ENCODE measurements at places on chromosomes 7 and 10.

GRCh38 chr10:77004917-77005564, 632.6 kb downstream of the KCNMA1 start:
- peak; percentile 35 for DNase-seq

- no peak for DNase-seq
Observed at GRCh38 chr10:3791974-3792633, 7.1 kb upstream of the KLF6 start.

DNA sequence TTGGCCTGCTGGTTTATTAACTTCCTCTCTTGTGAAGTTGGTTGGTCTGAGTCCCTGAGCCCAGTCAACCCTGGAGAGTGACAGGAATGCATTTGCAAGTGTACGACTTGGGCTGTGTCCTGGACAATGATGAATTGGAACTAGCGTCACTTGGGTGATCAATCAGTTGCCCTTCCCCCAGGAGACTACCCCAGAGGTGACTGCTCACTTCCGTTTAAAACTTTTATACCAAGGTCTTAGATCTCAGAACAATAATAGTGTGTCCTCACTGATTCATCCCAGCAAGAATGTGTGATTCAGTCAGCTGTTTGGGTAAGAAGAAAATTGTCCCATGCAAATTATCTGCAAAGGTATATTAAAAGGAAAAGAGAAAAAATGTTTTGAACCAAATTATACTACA, 102.9 kb upstream of the ARMC3 start:
- DNase-seq, result no peak

DNA sequence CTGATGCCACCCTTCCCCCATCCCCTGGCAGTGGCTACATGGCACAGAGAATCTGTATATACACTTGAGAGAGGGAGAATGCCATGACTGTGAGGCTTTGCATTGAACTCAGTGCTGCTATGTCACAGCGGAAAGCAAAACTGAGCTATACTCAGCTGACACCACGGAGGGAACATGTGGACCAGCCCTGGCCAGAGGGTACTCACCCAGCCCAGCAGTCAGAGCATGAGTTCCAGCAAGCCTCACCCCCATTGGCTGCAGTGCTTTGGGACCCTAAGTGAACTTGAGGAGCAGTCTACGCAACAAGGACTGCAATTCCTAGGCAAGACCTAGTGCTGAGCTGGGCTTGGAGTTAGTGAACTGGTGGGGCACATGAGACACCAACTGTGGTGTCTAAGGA, 10.3 kb upstream of the AOC1 start:
- no peak for DNase-seq

DNA sequence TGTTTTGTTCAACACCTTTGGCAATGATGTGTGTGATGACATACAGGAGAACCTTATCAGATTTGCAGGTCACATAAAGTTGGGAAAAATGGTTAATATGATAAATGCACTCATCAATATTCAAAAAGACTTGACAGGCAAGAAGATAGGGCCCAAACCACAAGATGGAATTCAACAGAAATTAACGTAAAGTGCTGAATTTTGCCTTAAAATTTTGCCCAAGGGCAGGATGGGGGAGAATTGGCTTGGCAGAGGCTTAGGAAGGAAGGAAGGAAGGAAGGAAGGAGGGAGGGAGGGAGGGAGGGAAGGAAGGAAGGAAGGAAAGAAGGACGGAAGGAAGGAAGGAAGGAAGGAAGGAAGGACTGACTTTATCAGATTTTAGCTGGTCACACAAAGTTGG, 35.3 kb downstream of the CARD11 start:
- DNase-seq, result no peak

DNA sequence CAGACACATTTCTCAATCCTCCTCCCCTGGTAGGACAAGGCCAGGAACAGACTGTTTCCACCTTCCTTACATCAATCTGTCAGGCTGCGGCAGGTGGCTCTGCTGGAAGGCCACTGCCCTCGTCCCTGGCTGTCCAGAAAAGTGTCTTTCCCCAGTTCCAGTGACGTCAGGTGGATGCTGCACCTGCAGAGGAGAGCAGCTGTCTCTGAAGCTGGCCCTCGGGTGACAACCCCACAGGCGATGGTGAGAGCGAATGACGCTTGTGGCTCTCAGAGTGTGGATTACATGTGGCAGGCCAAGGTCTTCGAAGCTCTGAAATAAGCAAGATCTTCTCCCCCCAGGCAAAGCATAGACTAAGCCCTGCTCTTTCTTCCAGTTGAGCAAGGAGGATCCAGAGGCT, 146.9 kb upstream of the RET start:
- no peak for DNase-seq

DNA sequence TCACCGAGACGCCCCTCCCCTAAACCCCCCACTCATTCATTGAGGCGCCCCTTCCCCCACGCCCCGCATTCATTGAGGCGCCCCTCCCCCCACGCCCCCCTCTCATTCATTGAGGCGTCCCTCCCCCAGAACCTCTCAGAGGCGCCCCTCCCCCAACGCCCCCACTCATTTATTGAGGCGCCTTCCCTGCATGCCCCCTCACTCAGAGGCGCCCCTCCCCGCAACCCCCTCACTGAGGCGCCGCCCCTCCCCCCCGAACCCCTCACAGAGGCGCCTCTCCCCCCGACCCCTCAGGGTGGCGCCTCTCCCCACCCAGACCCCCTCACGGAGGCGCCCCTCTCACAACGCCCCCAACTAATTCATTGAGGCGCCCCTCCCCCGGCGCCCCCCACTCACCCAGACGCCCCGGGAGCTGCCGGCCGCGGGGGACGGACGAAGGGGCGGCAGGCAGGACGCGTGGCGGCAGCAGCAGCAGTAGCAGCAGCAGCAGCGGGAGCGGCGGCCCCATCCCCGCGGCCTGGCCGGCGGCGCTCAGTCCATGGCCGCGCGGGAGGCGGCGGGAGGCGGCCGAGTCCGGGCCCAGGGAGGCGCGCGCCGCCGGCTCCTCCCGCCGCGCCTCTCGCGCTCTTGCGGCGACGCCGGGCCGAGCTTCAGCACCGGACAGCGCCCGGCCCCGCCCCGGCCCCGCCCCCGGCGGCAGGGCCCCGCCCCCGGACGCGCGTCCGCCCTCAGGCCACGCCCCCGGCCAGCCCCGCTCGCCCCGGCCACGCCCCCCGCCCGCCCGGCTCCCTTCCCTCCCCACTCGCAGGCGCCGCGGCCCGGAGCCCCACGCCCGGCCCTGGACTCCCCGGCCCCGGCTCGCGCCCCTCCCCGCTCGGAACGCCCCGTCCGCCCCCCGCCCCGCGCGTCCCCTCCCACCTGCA, at the start of gene PTPRN2:
Gene PTPRN2, minus strand, starts transcription at position 662 of the 923 bp plus-strand sequence.
- DNase-seq, result peak; percentile 72

GRCh38 chr10:11003679-11004078, 14.0 kb upstream of the CELF2 start:
- DNase-seq, result no peak

GRCh38 chr7:37916673-37917660, at the start of gene SFRP4:
TSS of gene SFRP4 (minus strand) at chr7:37916817. CDS start at chr7:37916537, 280 bp downstream.
- DNase-seq, result no peak

DNA sequence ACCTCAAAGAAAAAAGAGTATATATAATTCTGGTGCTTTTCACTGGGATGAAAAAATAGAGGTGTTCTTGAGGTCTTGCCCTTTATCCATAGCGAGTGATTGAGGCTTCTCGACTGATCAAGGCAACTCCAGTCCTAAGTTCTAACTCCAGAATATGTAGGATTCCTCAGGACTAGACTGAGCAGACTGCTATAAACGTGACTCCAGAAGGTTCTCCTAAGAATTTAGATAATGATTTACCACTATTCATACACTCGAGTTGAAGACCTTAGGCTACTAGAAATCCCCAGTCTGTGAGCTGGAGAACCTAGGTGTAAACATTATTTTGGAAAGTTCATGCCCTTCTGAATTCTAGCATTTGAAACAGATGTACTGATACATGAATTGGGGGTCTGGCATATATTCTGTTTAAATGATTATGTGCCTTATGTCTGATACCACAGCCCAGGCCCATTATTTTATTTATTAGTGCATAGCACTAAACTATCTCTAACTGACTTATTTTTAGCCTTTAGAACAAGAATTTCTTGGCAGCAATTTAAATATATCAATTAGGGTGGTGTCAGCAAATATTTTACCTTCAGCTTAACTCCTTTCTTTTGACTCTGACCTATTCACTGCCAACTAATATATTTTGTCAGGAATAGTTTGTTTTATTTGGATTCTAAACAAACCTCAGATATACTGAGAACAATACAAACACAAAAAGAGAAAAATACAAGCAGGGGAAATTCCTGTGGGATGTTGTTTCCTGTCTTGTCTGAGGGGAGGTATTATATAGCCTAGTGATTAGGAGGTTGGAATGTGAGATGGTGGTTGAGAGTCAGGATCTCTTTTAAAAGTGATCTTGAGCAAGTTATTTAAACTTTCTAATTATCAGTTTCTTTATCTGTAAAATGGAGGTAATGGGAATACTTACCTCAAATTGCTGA, 75.8 kb downstream of the PODXL start:
- no peak for DNase-seq

DNA sequence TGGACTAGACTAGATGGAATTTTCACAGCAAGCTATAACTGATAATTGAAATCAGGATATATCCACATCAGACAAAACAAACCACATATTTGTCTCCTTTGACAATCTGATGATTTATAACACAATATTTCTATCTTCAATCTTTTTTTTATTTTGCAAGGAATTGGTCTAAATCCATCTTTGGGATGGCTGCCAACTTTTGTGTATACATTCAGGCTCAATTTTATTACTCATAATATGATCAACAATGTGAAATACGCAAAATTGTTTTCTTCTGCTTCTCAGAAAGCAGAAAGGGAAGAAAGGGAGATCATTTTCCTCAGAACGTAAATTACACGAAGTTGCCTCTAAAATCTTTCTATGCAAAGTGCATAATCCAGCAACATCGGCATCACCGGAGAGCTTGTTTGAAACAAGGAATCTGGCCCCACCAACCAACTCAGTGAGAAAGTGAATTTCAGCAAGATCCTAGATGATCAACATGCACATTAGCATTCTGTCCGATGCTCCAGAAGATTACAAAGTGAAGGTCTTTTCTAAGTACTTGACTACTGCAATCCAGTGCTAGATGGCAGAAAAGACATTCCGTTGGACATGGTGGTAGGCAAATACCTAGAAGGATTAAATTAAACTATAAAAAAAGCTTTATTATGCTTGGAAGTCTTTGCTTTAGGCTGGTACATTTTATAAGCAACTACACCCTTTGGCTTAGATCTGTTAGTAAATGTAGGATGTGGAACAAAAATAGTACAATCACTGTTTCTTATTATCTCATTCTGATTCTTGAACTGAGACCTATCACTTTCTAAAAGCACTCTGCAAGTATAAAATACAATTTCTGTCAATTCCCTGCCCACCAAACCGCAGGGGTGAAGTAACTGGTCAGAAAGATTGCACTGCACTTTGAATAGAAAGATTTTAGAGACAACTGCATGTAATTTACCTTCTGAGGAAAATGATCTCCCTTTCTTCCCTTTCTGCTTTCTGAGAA, 126.4 kb upstream of the RSU1 start:
- no peak for DNase-seq

GRCh38 chr7:47195641-47196040, 386.3 kb downstream of the TNS3 start:
- no peak for DNase-seq

DNA sequence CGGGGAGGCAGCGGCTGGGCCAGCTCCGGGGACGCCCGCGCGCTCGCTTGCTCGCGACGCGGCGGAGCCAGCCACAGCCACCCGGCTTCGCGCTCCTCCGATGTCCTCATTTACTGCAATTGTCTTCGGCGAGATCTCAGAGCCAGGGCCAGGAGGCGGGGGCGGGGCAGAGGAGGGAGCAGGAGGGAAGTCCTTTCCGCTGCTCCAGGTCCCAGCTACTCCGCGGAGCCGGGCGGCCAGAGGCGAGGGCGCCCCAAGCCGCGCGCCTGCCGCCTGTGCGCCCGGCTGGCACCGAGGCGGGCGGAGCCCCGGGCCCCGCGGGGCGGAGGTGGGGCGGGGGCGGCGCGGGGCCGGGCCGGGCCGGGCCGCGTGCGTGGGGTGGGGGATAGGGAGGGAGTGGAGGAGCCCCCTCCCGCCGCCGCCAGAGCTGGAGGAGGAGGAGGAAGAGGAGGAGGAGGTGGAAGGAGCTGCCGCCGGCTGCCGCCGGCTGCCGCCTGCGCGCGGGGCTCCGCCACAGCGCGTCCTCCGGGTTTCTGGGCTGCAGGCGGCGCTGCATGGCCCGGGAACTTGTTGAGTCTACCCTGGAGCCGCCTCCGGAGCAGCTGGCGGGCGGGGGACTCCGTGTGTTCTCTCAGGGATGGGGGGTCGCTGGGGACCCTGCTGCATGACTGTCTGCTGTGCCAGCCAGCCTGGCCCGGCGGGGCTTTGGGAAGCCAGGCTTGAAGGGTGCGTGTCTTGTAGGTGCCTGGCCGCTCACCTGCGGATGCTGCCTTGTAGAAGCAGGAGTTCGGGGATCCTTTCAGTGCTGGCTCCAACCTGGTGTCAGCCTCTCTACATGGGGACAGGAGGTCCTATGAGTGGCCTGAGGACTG, at the start of gene INSYN2A:
Gene INSYN2A, minus strand, starts transcription at position 310 of the 872 bp plus-strand sequence. CDS start 20,196 bp downstream, outside the sequence.
- no peak for DNase-seq

Measured in NCI-H2107 (cell line).